ENCODE measurements at places on chromosomes 7 and 10.

GRCh38 chr10:114102256-114102655 lies 58.6 kb downstream of the ADRB1 start:
- no peak for DNase-seq

DNA sequence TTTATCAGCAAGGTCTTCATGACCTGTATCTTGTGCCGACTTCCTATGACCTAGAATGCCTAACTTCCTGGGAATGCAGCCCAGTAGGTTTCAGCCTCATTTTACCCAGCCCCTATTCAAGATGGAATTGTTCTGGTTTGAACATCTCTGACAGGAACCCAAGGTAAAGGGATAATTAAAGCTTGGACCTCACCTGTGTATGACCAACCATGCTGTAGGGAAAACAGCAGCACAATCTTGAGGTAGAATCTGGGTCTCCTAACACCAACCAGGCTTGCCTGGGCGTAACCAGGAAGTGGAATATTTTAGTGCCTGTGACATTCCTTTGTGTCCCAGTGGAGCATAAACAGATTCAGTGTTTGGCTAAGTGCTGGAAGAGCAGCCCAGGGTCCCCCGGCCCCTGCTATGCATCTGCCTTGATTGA lies 94.1 kb downstream of the PFKFB3 start:
- DNase-seq = no peak

- DNase-seq = no peak
These were observed 394.5 kb downstream of the SEMA3D start for GRCh38 chr7:84792231-84792893.

DNA sequence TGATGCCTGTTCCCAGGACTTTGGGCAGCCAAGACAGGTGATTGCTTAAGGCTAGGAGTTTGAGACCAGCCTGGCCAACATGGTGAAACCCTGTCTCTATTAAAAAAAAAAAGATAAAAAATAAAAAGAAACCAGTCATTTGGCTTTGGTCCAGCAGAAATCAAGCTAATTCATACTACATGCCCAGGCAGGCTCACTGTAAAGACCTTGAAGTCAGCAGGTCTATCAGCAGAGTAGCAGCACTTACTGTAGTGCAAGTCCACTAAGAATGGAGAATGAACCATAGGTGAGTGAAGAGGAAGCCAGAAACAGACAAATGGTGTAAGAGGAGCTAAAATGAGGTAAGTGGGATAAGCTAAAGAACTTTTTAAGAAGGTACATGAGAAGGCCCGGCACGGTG lies 24.7 kb downstream of the PSPH start:
- DNase-seq = no peak

DNA sequence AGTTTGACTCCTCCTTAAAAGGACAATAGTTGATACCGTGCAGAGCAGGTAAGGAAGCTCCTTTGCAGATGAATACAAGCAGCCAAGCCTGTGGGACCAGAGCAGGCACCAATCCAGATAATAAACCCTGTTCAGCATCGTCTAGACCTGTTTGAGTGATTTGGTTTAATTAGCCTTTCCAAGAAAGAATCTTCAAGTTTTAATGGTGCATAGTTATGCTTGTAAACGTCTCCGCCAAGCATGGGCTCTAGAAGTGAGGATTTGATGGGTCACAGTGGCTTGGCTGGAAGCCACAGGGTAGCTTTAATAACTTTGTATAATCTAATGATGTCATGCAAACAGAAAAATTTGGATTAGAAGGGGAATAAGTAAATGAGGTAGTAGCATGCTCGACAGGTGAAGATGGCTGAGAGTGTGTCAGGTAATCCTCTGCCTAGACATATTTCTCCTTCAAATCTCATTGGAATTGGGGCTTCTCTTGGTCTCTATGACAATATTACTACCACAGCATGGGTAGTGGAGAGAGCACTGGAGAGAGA lies 188.4 kb downstream of the DYNC1I1 start:
- DNase-seq = no peak

DNA sequence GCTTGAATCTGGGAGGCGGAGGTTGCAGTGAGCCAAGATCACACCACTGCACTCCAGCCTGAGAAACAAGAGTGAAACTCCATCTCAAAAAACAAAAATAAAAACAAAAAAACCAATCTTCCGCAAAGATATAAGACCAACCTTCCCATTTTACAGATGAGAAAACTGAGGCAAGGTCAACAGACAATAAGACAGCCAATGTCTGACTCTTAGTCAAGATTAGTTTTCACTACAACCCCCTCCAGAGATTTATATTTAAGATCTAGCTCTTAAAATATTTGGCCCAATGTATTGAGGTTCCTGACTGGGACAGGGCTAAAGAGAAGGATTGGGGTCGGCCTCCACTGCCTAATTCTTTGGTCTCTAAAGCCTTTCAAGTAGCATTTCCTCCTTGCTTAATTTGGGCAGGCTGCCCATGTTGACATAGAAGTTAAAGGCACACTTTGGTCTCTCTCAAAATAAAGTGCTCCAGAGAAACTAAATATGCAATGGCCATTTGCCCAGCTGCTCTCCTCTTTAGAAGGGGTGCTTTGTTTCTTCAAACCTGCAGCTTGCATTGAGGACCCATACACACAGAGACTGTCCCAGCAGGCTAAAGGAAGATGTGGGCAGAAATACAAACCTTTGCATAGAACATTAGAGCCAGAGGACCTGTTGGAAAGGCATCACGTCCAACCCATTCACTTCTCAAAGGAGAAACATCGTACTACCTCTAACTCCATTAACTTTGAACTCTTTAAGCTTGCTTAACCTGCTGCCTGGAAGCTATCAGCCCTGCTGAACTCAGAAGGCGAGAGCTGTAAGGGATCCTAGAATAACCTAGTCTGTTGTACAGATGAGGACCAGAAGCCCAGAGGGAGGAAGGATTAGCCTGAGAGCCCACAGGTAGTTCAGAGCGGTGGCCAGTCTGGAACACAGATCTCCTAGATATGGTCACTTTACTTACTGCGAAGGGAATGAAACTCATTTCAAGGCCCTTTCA lies 3.9 kb downstream of the TECTB start:
- no peak for DNase-seq

- DNase-seq = no peak
These were observed 182.9 kb downstream of the XPNPEP1 start for GRCh38 chr10:109740436-109740835.

- no peak for DNase-seq
These were observed 47.0 kb downstream of the PTPRE start for GRCh38 chr10:127953876-127954275.

- DNase-seq = no peak
These were observed 1204.1 kb upstream of the AUTS2 start for GRCh38 chr7:68394131-68394530.

DNA sequence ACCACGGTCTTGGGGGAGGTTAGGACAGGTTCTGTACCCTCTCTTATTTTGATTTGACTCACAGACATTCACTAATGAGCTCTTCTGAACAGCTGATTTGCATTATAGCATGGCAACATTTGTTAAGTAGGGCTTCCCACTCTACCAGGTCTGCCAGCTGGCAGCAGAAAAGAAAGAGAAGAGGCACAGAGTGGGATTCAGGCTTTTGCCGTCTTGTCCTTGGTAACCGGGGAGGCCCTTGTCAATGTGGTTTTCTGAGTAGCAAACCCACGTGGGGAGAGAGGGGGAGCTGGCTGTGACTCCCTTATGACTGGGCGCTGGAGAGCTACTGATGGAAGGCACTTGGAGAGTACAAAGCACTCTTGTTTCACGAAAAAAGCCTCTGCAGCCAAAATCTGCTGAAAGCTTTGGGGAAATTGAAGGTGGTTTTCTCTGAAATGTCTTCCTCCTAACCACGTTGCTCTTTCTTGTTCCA lies 355.3 kb upstream of the GALNT17 start:
- DNase-seq = no peak

GRCh38 chr7:102295346-102296178 lies 8.9 kb downstream of the SH2B2 start:
- DNase-seq = no peak

- DNase-seq = no peak
These were observed 141.6 kb upstream of the WNT16 start for GRCh38 chr7:121187222-121187621.

DNA sequence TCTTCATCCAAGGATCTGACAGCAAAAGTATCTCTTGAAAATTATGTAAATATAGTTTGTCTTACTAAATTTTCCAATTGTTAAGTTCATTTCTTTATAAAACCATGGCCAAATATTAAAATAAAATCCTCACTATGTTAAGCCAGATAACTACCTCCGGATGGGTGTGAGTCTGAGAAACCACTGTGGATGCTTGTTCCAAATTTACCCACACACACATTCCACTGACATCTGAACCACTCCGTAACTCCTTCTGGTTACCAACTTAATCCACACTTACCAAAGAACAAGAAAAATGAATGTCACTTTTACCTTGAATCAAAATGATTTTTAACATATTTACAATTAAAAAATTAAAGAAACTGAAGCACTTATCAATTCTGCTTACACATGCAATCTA lies 19.7 kb downstream of the CYTH3 start:
- no peak for DNase-seq

DNA sequence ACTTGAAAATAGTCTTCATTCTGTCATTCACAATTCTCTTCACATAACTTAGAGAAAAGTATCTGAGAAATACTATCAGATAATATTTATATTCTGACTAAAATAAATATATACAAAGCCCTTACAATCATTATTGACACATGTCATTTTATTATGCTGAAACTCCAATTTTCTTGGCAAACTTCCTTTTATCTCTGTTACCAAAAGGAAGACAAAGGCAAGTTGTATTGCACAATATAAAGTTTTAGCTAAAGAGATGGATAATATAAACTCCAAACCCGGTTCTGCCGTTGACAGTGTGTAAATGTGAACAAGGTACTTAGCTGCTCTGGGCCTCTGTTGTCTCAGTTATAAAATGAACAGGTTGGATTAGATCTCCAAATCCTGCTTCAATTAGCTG lies 99.0 kb upstream of the MDFIC start:
- no peak for DNase-seq

DNA sequence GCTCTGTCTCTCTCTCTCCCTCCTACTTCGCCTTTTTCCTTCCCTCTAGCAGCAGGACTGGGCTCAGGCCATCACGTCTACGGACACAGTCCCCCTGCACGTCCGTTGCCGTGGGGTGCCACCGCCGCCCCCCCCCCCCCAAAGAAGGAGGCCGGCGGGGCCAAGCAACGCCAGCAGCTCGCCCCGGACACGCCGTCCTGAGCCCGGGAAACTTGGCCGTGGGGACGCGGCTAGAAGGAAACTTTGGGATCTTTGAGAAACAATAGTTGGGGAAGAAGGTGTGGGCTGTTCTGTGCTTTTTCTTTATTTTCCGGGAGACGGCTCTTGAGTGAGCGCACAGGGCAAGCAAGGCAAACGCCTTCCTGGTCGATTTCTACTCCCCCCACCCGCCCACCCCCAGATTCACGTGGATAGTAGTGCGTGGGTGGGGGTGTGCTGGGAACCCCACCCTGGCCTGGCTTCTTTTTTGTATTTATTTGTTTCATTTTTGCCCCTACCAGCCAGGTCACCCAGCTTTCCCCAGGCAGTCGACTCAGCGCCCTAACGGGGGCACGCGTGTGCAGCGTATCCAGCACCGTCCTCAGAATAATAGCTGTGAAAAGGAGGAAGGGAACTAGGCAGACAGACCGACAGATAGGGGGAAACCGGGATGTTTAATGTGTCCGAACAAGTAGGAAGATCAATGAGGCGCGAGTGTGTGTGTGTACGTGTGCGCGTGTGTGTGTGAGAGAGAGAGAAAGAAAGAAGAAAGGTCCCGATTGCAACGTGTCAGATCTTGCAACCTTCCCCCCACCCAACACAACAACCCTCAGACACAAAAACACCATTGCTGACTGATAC lies 1.4 kb downstream of the MXI1 start:
- peak; percentile 42 for DNase-seq

DNA sequence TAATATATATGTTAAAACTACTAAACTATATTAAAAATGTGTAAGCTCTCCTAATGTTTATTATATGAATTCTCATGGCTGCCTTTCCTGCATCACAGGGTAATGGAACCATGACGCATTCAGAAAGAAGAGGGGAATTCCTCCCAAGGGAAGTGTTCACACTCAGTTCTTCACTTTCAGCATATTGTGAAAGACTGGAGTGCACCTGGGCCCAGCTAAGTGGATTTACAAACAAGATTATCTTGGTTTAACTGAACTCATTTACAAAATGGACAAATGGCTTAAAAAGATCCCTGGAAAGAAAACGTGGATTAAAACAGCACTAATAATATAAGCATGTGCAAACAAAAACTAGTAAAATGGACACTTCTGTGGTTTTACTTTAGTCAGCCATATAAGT lies 149.8 kb downstream of the DOCK4 start:
- DNase-seq = no peak

DNA sequence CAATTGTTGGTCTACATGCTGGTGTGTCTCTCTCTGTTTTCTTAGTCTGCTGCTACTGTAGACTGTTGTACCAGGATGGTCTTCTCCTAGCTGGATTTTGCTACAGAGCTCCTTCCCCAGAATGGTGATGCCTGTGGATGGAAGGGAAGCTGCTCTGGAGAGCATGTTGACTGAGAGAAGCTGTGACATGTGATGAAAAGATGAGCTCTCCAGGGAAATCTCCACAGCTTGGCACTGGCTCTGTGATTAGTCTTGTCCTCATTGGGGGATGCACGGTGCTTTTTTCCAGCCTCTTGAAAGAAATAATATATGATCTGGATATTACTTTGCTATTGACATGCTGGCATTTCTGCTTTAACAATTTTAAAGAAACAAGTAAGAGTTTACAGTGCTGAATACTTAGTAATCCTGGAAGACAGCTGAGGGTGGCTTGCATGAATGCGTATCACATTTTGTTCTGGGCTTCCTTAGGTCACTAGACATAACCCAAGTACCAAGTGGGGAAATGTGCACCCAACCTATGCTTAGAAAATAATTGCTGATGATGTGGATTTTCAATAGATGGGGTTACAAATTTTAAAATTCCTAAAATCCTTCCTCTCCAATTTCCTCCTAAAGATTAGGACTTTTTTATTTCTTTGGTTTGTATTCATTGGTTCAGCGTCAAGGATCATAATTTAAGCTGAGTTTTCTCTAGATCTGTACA lies 849.7 kb downstream of the KCNMA1 start:
- DNase-seq = no peak

DNA sequence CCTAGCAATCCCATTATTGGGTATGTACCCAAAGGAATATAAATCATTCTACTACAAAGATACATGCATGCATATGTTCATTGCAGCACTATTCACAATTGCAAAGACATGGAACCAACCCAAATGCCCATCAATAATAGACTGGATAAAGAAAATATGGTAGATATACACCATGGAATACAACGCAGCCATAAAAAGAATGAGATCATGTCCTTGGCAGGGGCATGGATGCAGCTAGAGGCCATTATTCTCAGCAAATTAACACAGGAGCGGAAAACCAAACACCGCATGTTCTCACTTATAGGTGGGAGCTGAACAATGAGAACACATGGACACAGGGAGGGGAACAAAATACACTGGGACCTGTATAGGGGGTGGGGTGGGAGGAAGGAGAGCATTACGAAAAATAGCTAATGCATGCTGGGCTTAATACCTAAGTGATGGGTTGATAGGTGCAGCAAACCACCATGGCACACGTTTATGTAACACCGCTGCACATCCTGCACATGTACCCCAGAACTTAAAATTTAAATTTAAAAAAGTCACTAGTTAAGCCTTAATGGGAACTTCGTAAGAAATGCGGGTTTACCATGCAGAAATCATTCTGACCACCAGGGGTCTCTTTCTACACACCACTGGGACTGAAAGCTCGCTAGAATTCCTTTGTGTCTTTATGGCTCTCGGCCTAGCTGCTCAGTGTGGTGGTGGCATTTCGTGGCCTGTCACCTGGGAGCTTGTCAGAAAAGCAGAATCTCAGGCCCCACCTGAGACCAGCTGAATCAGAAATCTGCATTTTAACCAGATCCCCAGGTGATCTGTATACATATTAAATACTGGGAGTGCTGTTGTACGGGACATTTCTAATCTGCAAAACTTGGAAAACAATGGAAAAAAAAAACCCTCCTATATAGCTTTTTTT lies 9.5 kb downstream of the ANKRD1 start:
- DNase-seq = peak; percentile 27
